ENCODE measurements at places on chromosomes 1 and 21.

GRCh38 chr1:153538315-153538821 lies 2.4 kb downstream of the S100A5 start:
- DNase-seq = no peak

- DNase-seq = no peak
Measured at GRCh38 chr1:91584309-91584708, 83.7 kb downstream of the CDC7 start.

DNA sequence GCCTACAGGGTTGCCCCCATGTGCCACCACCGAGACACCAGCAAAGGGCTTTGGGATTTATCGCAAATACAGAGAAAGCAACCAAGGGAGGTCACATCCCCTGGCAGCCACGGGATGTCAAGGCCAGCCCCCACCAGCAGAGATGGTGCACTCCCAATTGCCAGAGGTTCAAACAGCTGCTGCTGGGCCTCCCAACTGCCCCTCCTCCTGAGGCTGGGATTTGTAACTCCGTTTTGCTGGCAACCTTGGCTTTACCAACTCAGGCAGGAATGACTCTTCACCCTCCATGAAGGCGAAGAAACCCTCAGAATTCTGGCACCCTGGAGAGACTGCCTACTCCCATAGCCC lies 11.6 kb downstream of the TMEM53 start:
- DNase-seq = no peak

- DNase-seq = no peak
Measured at GRCh38 chr1:18110598-18110939, 3.0 kb downstream of the IGSF21 start.

DNA sequence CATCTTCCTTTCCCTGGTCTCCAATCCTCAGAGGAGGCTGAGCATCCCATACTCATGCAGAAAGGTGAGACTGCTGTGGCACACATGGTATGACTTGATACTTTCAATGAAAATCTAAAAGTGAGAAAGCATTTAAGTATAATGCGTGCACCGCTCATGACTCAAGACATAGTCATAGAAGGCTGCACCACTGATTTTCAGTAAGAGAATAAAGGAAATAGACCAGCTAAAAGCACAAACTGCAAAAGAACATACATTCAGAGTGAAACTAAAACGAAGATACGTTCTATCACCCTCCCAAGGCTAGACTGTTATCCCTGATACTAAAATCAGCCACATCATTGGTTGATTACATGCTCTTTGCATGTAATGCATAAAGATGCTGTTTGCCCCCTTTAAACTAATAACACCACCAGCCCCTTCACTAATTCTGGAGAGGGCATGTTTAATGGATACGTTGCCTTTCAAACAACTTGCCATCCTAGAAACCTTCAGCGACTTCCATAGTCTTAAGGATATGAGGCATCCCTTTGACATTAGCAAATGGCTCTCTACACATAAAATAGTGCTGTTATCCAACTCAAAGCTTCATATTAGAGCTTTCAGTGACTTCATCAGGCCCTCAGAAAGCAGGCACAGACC lies 2.1 kb downstream of the PLD5 start:
- DNase-seq = no peak

DNA sequence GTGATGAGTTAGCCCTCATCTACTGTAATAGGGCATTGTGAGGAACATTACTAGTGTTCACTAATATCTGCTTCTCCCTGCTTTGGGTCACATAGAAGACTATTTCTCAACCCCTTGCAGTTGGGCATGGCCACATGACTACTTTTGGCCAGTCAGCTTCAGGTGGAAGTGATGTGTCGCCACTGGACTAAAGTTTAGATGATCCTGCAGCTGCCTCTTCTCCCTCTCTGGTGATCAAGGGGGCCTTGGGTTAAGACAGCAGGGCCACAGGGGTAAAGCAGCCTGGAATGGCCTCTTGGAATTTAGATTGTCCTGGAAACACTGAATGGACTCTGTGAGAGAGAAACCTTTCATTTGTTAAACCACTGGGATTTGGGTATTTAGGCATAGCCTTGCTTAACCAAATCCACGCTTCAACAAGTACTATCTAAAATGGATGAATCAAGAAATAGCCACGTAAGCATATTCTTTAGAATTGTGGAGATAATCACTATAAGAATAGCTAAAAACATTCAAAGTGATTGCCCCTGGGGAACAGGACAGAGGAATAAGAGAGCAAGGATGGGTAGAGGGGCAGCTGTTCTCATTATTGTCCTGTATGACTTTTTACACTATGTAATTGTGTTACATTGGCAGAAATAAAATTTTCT lies 41.2 kb downstream of the OPRD1 start:
- no peak for DNase-seq

GRCh38 chr21:32916088-32916487 lies 109.6 kb upstream of the OLIG2 start:
- DNase-seq = no peak

GRCh38 chr21:34129039-34129891 lies 55.9 kb downstream of the MRPS6 start:
- DNase-seq = no peak

DNA sequence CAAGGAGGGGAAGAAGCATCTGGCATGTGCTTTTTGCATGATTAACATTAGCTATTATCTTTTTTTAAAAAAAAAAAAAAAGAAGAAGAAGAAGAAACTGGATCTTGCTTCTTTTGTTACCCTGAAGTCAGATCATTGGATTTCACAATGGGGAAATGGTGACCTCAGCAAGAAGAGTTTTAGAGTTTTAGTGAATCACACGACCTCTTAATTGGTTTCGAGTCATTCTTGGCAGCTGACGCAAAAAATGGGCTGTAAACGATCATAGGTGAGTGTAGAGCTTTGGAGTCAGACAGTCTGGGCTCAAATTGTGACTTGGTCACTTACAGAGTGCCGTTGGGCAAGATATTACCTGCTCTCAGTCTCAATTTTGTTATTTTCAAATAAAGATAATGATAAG lies 33.3 kb upstream of the PGBD5 start:
- no peak for DNase-seq

GRCh38 chr1:96080925-96081324 lies 640.7 kb upstream of the PTBP2 start:
- no peak for DNase-seq

DNA sequence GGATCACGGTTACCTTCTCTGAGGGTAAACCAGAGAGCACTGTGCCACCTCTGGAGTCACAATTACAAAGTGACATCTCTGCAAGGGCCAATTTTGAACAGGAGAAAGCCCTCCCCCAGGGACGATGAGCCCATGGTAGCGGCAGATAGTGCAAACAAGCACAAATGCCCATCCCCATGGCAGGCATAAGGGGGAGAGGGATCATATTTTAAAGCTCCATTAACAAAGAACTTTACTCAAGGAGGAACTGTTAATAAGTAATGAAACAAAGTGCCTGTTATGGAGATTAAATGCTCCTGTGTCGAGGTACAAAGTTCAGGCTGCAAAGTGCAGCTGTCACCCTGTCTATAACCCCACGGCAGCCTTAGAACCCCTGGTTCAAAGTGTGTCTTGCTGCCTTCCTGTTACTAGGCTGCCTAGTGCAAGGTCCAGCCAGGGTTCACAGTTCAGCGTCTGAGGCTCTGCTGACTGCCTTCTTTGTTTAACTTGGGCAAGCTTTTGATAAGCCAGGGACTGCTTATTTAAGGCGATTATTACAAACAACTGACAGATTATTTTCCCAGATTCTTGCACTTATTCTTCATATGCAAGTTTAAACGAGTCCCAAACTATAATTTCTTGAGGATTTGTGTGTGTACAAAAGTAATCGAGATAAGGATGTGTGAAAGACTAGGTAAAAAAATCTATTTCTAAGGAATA lies 75.7 kb upstream of the NRIP1 start:
- no peak for DNase-seq

- no peak for DNase-seq
Measured at GRCh38 chr1:232132572-232132971, 497.4 kb downstream of the SIPA1L2 start.

GRCh38 chr1:19070197-19070651 lies 113.7 kb upstream of the IFFO2 start:
- DNase-seq = no peak

DNA sequence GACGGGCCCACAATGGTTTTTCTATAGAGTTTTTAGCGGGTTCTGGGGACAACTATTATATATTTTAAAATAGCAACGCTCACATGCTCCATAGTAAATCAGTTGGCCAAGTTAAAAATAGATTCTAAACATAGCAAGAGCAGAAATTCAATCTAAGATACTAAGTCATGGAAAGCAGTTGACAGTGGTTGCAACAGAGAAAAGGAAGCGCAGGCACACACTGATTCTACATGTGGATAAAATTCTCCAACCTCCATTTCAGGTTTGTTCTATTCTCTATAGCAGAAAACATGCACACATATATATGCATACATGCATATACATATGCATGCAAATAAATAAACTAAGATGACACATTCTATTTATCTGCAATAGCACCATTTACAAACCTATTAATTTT lies 89.6 kb upstream of the HNRNPU start:
- no peak for DNase-seq

DNA sequence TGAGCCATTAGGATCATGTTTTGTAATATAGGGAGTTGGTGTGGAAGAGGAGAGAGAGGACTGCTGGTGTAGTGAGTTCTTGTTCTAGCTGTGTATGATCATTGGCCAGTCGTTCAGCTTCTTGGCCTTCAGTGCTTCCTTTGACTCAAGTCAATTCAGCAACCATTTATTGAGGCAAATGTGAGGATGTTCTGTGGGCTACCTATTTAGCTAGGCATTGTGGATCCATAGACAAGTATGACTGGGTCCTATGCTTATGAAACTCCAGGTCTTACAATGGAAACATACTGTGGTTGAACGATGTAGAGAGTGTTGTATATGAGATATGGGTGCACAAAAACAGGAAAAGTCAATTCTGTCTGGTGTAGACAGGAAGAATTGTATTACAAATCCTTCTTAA lies 41.7 kb downstream of the NFIA start:
- DNase-seq = no peak

GRCh38 chr1:224235813-224236493 lies 52.9 kb downstream of the DEGS1 start:
- no peak for DNase-seq

GRCh38 chr1:96962751-96963211 lies 241.2 kb downstream of the PTBP2 start:
- no peak for DNase-seq

DNA sequence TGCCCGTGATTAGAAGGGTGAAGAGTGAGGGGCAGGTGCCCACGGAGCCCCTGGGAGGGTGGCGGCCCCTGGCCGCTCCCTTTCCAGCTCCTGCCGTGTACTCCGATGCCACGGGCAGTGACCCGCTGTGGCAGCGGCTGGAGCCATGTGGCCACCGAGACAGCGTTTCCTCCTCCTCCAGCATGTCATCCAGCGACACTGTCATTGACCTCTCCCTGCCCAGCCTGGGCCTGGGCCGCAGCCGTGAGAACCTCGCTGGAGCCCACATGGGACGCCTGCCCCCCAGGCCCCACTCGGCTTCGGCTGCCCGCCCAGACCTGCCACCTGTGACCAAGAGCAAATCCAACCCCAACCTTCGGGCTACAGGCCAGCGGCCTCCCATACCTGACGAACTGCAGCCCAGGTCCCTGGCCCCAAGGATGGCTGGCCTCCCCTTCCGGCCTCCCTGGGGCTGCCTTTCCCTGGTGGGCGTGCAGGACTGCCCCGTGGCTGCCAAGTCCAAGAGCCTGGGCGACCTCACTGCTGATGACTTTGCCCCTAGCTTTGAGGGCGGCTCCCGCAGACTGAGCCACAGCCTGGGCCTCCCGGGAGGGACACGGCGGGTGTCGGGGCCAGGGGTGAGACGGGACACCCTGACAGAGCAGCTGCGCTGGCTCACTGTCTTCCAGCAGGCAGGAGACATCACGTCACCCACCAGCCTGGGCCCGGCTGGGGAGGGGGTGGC lies 22.0 kb downstream of the PANK4 start:
- no peak for DNase-seq

- DNase-seq = no peak
Measured at GRCh38 chr1:155834296-155834926, 22.6 kb downstream of the GON4L start.

DNA sequence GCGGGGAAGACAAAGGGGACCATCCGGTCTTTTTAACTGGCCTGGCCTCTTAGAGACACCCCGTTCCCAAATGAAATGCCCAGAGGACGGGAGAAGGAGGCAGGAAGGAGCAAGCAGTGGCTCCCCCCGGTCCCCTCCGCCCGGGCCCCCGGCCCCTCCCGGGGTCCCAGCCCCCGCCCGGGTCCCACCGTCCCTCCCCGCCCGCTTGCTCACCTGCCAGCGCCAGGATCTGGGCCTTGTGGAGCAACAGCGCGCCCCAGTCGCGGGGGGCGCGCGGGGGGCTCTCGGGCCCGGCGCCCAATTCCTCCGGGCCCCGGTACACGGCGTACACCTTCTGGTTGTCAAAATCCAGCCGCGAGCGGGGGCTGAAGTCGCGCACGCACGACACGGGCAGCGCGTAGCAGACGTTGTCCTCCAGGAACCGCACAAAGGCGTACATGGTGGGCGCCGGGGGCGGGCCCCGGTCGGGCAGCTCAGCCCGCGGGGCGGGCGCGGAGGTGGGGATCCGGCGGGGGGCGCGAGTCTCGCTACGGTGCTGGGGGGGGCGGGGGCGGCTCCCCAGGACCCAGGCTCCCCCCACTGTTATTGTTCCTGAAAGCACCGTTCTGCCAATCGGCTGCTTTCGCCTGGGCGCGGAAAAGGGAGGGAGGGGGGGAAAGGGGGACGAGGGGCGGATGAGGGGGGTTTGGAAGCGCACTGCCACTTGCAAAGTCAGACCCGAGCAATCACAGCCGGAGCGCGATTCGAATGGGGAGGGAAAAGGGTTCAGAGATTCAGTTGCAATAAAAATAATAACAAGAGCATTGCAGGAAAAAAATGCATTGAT lies at the start of gene BEND5:
BEND5 (minus strand) TSS at position 499 of the 826 bp plus-strand sequence; CDS start at position 439, 60 bp downstream.
- DNase-seq = no peak

- DNase-seq = no peak
Measured at GRCh38 chr1:56320464-56321149, 258.8 kb downstream of the PLPP3 start.

- DNase-seq = no peak
Measured at GRCh38 chr1:2470290-2471158, 5.6 kb upstream of the PLCH2 start.

DNA sequence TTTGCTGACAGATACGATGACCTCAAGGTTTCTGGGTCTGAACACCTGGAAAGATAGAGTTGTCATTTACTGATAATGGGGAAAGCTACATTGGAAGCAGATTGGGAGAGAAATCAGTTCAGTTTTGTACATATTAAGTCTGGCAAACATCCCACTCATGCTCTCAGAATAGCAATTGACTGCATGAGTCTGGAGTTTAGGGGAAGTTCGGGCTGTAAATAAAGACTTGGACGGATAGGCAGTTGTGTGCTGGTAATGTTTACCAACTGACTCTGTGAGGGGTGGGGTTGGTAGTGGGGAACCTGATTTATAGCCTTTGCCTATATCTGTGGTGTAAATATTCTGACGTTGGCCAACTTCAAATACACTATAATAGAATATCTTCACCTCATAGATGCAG lies 4.0 kb downstream of the H6PD start:
- no peak for DNase-seq

GRCh38 chr21:26007951-26008498 lies 162.5 kb downstream of the APP start:
- DNase-seq = no peak

- DNase-seq = no peak
Measured at GRCh38 chr1:203276408-203276807, 28.9 kb upstream of the BTG2 start.

Data from GM06990 (cell line).